ENCODE measurements at places on chromosomes 4 and X.

GRCh38 chr4:103075894-103076746 is 441 bp downstream of the SLC9B2 start:
- peak; percentile 54 for DNase-seq

DNA sequence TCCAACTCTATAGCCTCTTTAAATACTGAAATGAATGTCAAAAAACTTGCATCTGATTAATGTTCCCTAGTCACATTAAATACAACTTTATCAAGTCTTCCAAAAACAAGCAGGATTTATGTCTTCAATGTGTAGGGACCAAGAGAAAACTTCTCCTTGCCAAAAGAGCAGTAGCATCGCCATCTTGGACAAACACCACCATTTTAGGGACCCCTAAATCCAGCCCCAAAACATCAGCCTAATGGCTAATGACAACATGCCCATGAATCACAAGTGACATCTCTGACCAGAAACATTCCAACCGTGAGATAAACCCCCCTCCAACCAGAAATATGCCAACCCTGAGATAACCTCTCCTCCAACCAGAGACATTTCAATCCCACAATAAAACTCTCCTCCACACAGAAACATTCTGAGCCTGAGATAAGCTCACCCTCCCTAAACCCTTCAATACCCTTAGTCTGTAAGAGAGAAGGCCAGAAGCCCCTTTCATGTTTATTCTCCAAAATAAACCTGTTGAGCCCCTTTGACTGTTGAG is 697.4 kb downstream of the TRAM1L1 start:
- DNase-seq = no peak

DNA sequence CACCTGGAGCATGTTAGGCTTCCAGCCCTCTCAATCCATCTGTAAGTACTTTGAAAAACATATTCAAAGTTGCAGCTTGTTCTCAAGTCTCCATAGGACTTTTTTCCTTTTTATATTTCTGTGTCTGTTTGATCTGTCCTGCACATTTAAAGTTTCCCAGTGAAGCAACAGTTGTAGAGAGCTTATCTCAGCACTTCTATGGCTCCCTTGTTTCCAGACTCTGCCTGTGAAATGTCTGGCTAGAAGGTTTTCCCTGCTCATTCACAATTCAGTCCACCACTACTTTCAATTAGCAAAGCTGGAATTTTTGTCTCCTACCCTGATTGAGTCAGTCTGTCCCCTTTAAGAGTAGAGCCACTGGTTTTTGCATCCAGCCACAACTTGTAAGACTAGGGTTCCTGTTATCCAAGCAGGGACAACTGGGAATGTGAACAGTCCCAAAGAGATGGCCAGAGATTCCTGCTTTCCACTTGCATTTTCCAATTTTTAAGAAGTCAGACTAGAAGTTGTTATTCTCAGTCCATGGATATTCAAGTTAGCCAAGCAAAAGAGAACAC is 116.1 kb downstream of the GASK1B start:
- DNase-seq = no peak

DNA sequence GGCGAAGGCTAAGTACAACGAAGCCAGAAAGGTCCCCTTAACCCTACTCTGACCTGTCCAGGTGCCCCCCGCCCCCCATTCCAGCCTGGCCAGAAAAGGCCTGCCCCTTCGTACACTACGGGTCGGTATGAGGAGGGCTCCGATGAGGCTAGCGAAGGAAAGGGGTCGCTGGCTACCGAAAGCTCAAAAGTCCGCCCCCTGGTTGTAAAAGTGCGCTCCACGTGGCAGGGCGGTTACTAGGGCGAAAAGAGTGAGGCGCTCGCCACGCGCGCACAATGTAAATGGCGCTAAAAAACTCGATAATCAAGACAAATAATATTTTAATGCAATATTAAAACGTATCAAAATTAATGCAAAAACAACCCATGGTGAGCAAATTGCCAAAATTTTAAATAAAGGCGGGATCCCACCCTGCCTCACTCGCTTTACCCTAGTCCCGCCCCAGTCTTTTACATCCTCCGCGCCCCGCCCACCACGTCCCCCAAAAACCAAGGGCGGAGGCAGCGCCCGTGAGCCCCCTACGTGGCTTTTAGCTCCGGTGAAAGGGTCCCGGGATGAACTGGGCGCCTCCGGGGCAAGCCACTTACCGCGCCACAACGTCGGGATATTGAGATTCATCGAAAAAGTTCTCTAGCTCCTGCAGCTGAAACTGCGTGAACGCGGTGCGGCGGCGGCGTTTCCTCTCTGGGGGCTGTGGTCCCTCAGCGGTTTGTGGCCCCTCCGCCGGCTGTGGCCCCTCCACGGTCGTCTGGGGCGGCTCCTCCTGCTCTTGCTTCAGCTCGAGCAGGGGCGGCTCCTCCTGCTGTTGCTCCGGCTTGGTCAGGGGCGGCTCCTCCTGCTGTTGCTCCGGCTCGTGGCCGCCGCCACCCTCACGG is 929 bp downstream of the ESX1 start:
- no peak for DNase-seq

- no peak for DNase-seq
These were observed 14.5 kb upstream of the CCSER1 start for GRCh38 chr4:90112715-90113114.

DNA sequence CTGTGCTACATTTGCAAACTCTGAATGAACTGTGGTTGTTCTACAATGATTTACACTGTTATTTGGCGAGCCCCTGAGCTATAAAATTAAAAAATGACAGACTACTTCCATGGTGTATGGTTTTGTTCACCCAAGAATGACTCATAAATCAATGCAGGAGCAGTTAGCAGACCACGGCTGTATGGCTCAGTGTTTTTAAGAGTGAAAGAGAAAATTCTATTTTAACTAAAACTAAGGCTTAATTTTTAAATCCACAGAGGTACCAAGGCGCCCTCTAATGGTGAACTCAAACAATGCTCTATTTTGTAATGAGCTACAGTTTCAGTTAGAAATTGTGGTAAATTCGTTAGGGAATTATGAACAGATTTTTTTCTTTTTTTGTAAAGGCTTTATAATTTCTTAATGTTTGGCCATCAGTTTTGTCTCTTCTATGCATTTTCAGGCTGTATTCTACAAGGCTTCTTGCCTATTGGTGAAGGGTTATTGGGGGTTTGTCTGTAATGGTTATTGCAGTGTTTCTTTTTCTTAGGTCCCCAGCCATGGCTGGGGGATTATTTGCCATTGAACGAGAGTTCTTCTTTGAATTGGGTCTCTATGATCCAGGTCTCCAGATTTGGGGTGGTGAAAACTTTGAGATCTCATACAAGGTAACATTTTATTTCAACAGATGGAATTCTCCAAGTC is 32.5 kb downstream of the HMGB2 start:
- DNase-seq = no peak

- no peak for DNase-seq
These were observed 53.0 kb upstream of the ATOH1 start for GRCh38 chr4:93775551-93775950.

DNA sequence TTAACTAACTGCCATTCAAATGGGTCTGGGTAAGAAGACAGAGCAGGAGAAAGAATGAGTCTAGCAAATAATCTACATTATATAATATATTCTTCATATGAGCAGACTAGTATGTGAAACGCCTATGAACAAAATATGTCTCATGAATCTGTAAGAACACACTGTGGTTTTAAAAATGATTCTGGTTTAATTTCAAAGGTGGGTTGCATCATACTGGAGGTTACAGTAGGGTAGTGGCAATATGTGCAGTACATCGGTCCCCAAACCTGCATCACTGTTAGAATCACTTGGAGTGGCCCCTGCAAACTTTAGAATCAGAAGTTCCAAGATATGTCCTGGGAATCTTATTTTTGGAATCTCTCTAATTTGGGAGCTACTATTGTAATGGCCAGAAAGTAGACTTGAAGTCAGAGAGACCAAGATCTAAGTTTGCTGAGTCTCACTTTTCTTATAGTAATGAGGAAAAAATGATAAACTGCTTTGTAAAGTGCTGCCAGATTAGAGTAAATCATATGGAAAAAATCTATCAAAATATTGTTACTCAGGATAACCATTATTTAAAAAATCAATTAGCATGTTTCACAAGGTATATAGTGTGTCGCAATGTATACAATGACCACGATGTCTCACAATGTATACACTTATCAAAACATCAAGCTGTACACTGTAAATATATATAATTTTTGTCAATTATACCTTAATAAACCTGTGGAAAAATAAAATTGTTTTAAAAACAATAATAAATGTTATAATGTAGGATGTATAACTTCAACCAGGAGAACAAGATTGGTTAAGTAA is 37.9 kb upstream of the ARSJ start:
- no peak for DNase-seq

- no peak for DNase-seq
These were observed 1010.4 kb downstream of the ADGRL3 start for GRCh38 chr4:62210486-62210885.

- DNase-seq = no peak
These were observed 121.9 kb downstream of the RRAGB start for GRCh38 chrX:55839485-55839884.

- no peak for DNase-seq
These were observed 11.0 kb downstream of the SYAP1 start for GRCh38 chrX:16730450-16730849.

- no peak for DNase-seq
These were observed 306.3 kb downstream of the ANK2 start for GRCh38 chr4:113355550-113356371.

GRCh38 chr4:156528216-156528615 is 443.4 kb downstream of the PDGFC start:
- no peak for DNase-seq

DNA sequence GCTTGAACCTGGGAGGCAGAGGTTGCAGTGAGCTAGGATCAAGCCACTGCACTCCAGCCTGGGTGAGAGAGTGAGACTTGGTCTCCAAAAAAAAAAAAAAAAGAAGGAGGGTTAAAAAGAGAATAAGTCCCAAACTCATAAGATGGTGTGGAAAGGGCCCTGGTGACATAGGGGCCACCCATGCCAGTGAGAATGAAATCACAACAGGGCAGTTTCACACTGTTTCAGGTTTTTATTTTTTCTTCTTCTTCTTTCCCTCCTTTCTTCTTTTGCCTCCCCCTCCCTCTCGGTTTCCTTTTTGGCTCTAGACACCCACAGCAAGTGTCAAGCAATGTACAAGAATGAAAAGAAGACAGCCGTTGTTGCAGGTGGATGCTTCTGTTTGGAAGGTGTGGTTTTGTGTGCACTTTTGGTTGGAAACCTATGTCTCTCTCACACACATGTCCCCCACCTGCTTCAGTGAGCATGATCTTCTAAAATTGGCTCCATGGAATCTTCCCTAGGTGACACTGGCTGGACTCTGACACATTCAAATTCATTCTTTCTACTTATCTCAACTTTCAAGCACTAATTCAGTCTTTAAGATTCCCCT is 14.4 kb upstream of the TLR8 start:
- DNase-seq = no peak

DNA sequence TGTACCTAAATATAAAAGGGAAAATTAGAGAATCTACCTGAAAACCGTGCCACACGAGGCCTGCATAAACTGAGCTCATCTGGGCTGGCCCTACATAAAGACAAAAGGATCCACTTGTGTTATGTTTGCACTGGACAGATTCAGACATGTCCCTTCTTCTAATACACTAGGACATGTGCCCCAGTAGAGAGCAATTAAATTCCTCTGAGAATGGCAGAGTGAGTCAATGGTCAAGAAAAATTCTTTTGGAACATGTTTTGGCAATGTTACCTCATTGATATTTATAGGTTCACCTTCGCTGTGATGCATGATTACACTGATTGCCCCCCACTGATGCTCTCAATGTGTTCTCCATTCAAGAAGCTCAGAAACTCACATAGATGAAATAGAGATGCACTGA is 95.2 kb downstream of the MANBA start:
- DNase-seq = peak; percentile 73

GRCh38 chr4:146260521-146260920 is 46.2 kb downstream of the REELD1 start:
- DNase-seq = no peak

DNA sequence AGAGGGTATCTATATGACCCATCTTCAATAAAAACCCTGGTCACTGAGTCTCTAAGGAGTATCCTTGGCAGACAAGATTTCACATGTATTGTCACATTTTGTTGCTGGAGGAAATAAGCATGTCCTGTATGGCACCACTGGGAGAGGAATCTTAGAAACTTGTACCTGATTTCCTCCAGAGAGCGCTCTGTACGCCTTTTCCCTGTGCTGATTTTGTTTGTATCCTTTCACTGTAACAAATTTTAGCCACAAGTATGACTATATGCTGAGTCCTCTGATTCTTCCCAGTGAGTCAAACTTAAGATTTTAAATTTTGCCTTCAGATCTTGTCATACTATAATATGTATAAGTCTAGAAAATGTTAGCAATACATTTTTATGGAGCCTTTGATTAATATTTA is 102.8 kb downstream of the ITIH6 start:
- no peak for DNase-seq

- no peak for DNase-seq
These were observed 1159.7 kb upstream of the PCDH7 start for GRCh38 chr4:29560452-29560851.

GRCh38 chrX:65689377-65689776 is 21.9 kb downstream of the MSN start:
- DNase-seq = no peak

DNA sequence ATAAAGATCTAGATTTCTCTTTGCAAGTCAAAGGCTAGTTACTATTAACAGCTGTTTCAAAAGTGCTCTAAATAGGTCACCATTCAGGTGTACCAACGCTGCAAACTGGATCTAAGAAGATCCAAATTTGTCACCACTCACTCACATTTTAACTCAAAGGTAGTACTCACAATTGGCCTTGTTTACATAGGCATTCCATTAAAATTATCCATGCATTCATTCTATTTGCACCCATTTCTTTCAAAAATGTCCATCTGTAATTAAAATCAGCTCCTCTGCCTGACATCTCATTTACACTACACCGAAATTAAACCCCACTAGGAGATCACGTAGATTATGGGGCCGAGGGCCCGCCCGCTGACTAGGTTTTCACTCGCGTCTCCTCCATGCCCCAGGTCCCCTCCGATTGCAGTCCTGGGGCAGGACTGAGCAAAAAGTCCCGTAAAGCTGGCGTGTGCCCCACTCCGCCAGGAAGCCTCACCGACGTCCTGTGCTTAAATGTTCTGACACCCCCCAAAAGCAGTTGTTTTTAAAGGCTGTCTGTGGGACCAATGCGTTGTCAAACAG is 1.3 kb upstream of the ING2 start:
- peak; percentile 73 for DNase-seq

GRCh38 chrX:140572724-140573123 is 67.9 kb upstream of the SOX3 start:
- DNase-seq = no peak

- DNase-seq = no peak
These were observed 18.7 kb upstream of the CXCL13 start for GRCh38 chr4:77586951-77587383.

GRCh38 chrX:140933874-140934655 is 68.3 kb upstream of the SPANXB1 start:
- DNase-seq = no peak
